ENCODE measurements at places on chromosomes 12 and 14.

DNA sequence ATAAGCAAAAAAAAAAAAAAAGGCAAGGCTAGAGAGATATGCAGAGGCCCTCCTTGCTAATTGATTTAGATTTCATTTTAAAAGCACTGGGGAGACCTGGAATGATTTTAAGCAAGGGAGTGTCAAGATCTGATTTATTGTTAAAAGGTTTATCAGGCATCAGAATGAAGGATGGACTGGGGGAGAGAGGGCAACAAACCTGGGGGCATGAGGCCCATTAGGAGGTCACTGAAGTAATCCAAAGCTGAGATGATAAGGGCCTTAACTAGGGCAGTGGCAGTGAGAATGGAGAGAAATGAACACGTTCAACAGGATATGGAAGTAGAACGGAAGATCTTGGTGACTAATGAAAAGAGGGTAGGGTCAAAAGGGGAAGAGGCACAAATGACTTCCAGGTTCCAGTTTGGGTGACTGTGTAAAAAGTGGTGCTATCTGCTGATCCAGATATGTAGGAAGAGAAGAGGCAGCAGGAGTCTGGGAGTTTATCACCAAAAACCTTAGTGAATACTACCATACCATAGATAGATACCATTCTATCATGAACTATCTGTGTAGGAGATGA, 24.0 kb downstream of the KITLG start:
- DNase-seq = no peak

GRCh38 chr14:58465421-58465820, 37.9 kb downstream of the KIAA0586 start:
- no peak for DNase-seq

DNA sequence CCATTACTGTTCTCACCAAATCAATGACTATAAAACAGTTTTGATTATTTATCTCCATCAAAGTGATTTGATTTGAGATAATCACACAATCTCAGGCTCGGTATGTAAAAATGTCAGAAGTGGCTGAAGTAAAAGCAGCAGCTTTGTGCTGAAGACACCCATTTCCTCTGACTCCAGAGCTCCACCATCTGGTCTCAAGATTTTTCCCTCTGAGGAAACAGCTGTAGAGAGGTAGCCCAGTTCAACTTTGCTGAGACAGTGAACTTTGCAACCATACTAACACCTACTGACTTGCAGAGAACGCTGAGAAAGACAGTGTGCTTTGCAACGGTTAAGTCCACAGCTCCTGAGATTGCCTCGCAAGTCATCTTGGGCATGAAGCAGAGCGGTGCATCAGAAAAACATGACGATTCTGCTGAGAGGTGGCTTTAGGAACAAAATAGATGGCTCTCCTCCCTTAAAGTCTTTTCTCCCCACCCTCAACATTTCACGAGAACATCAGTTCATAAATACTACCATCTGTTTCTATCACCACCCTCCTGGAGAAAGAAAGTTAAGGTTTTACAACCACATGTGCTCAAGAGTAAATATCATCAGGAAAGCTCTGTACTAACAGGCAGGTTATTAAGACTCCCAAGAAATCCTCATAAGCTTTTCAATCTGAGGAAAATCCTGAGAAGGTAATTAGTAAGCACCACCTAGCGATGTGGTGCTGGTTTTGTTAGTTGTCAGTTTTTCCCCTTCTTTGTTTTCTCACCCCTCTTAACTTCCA, 34.8 kb downstream of the HIGD1C start:
- DNase-seq = no peak

- DNase-seq = no peak
Observed at GRCh38 chr14:77681196-77682157, 26.3 kb downstream of the ALKBH1 start.

- DNase-seq = no peak
Observed at GRCh38 chr14:20501346-20501745, 4.0 kb upstream of the RNASE10 start.

DNA sequence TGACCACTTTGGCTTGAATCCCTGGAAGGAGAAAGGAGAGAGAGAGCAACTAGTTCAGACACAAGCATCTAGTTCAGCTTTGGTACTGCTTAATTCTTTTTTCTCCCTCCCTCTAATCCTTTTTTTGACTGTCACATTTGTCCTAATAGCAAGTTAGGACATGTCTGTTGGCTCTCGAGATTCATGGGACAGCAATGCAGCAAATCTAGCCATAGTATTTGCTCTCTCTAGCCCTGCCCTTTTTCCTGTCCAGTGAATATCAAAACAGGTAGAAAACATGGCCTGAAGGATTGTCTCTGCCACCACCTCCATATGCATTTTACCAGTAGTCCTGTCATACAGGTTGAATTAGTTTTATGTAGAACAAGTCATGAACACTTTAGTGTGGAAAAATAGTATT, 116.4 kb downstream of the PTPRB start:
- no peak for DNase-seq

DNA sequence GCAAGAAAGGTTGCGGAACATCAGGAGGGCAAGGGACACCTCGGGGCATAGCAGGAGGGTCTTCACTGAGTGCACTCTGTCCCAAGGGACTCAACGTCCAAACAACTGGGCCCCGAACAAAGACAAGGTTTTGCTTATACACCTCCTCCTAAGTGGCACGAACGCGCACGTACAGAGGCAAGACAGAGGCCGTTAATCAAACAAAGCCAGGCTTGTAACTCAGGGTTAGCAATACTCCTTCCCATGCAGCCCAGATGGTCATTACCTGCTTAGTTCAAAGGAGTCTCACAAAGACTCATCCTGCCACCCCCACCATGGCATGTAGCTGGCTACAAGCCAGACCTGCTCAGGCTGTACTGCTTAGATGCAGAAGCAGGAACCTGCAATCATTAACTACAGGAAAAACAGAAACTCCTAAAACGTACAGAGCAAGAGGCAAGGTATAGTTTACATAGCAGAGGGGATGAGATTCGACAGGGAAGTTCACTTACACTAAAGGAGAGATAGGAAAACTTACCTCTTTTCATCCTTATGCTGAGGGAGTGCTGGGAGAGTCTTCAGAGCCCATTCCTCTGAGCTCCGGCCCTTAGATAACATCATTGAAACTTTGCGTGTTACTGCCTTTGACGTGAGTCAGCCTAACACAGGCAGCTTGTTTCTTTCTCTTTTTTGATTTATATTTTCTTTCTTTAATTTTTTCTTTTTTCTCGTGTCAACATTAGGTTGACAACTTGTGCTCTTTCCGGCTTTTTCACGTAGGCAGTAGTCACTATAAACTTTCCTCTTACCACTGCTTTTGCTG, 1319.1 kb downstream of the TMEM121 start:
- DNase-seq = peak; percentile 80

- DNase-seq = no peak
Observed at GRCh38 chr12:28975564-28976340, 173.3 kb upstream of the FAR2 start.

GRCh38 chr12:29145372-29146170, 3.5 kb upstream of the FAR2 start:
- DNase-seq = no peak

- DNase-seq = no peak
Observed at GRCh38 chr12:55729819-55730818, 1.3 kb upstream of the CD63 start.
